ENCODE measurements at places on chromosomes 1 and 21.

DNA sequence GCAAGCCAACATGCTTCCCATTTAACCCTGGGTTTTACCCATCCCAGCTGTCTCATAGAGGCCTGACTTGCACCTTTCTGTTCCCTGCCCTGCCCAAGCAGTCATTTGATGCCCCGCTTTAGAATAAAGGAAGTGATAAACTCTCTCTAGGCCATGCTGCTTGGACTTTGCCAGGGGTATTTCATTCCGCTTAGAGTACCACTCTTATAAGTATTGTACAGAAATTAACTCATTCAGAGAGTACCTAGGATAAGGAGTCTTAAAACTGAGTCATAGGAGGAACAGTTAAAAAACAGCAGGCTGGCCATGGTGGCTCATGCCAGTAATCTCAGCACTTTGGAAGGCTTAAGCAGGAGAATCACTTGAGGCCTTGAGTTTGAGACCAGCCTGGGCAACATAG lies 21.0 kb upstream of the LYST start:
- no peak for DNase-seq

DNA sequence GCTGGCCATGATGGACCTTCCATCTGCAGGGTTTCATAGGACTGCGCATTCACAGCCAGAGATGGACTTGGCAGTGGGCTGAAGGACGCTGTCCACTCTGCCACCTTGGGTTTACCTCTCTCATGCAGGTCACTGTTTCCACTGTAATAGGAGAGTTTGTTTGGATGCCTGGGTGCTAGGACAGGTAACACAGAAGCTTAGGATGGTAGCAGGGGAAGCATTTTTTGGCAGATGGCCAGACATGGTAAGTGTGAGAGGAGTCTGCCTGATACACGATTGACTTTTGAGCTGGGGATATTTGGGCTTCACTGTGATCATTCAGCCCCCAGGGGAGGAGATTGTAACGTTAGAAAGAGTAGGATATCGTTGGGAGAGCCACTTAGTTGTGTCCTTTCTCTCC lies 11.8 kb downstream of the PSEN2 start:
- DNase-seq: no peak

DNA sequence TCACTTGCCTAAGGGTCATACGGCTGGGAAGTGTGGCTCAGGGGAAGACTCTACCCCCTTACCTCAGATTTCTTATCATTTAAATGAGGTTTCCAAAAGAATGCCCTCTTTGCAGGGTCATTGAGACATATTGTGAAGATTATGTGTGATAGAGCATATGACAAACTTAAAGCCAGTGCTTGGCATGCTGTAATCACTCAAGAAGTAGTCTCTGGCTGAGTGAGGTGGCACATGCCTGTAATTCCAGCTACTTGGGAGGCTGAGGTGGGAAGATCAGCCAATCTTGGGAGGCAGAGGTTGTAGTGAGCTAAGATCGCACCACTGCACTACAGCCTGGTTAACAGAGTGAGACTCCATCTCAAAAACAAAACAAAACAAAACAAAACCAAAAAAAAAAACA lies 7.5 kb upstream of the LDLRAD2 start:
- no peak for DNase-seq

- DNase-seq: no peak
These were observed 21.5 kb downstream of the NDUFS5 start for GRCh38 chr1:39047374-39048229.

GRCh38 chr1:18932387-18932786 lies 24.1 kb downstream of the IFFO2 start:
- no peak for DNase-seq

GRCh38 chr1:236467327-236467641 lies 56.5 kb upstream of the LGALS8 start:
- DNase-seq: no peak

DNA sequence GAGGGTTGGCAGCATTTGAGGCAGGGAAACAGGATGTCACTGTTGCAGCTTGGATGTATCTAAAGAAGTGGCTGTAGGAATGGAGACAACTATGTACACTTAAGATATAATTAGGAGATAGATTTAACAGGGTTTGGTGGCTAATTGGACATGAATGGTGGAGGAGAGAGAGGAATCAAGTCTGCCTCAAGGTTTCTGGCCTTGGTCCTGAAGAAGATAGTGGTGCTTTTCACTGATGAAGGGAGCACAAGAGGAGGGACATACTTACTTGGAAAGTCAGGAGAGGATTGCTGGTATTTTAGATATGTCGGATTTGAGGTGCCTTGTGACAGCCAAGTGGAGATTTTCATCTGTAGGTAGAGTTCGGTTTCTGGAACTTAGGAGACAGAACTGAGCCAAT lies 123.9 kb downstream of the ST6GALNAC3 start:
- no peak for DNase-seq

DNA sequence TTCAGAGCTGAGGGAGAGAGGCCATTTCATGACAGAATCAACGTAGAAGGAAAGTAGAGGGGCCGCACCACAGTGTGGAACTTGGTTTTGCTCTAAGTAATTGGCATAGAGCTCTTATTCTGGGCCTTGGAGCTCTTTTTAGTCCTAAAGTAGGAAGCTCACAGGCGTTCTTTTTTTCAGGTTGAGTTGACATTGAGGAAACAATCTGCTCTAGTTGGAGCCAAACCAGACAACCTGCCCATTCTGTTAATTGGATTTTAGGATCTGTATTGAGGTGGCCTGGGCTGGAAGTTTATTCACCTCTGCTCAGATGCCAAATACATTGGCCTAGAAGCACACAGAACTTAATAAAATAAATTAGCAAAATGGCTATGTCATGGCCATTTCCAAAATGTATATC lies 1093.9 kb downstream of the ADGRL2 start:
- no peak for DNase-seq

DNA sequence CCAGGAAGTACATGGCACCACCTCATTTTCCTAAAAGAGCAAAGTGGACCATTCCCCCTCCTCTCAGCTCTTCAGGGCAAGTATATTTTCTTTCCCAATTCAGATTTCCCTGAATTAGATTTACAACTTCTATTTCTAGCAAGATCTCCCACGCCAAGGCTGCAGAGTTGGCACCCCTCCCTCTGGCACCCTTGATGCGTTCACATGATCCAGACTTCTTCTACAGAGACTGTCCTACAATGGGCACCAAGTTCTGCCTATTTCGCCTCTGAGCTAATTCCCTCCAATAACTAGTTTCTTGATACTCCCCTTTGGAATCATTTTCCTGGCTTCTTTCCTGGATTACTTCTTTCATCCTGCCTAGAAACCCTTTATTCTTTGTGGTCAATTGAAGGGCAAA lies 122.0 kb downstream of the CDC7 start:
- DNase-seq: no peak

GRCh38 chr1:64675718-64676345 lies 69.0 kb upstream of the RAVER2 start:
- DNase-seq: no peak

DNA sequence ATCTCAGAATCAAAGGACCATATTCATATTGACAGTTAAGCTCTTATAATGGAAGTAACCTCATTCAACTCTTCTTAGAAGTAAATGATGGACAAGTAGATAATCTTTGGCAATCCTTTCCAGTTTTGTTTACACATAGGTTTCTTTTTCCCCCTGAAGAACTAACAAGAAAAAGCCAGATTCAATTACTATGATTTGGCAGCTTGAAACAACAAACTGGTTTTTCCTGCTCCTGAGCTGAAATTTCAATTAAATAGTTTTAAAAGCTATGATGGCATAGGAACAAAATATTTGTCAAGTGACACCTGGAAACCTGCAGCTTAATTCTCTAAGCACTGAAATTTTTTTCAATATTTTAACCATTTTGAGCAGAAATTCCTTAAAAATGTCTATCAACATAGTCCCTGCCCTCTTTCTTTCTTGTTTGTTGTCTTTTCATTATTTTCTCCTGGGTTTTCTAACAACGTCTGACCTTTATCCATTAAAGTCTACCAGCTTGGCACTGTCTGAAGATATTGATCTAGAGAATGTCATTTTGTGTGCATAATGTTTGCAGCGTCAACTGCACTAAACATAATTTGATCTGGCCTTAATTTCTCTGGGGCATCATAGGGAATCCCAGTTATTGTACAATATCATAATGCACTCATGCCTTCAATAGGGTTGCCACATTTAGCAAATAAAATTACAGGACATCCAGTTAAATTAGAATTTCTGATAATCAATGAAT lies 4.0 kb upstream of the SLC35A3 start:
- DNase-seq: no peak

DNA sequence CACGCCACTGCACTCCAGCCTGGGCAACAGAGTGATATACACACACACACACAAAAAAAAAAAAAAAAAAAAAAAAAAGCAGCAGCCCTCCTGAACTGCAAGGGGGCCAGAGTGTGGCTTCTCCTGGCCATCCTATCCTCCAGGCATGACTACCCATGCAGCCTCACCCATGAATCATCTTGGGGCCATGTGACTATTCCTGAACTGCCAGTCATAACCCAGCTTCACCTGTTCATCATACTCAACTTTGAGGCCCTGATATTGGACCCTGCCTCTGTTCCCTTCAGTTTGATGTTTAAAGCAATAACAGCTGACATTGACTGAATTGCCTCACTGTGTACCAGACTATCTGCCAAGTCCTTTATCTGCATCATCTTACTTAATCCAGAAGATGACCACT lies 2.8 kb upstream of the HPCAL4 start:
- DNase-seq: no peak

- no peak for DNase-seq
These were observed 137.4 kb downstream of the ADGRL4 start for GRCh38 chr1:78869136-78869535.

- no peak for DNase-seq
These were observed 22.9 kb upstream of the MTF2 start for GRCh38 chr1:93056214-93056613.

- DNase-seq: no peak
These were observed 18.1 kb upstream of the MYSM1 start for GRCh38 chr1:58717979-58718378.

DNA sequence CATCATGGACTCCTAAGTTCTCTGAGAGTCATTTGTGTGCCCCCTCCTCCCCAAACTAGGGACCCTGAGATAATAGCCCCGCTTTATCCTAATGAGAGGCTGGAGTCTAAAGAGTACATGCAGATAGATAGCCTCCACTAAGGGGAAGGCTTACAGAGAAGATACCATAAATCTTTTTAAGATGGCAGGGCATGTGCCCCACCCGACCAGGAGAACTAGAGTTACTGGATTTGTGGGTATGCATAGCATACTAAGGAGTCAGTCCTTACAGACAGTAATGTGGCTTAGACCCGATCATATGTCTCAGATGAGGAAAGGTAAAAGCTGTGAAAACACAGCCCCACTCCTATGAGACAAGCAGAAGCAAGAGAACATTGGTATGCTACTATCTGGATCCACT lies 25.7 kb upstream of the PKN2 start:
- DNase-seq: no peak

- no peak for DNase-seq
These were observed 42.6 kb upstream of the ADGRL2 start for GRCh38 chr1:81758181-81758580.

Data from 8988T (cell line).